ENCODE measurements at places on chromosomes 2 and 18.
A peak's percentile ranks its signal among the peaks of the same experiment; 100 is the strongest.

- no peak for DNase-seq
Measured at GRCh38 chr2:145851730-145852129, 1331.8 kb upstream of the ZEB2 start.

DNA sequence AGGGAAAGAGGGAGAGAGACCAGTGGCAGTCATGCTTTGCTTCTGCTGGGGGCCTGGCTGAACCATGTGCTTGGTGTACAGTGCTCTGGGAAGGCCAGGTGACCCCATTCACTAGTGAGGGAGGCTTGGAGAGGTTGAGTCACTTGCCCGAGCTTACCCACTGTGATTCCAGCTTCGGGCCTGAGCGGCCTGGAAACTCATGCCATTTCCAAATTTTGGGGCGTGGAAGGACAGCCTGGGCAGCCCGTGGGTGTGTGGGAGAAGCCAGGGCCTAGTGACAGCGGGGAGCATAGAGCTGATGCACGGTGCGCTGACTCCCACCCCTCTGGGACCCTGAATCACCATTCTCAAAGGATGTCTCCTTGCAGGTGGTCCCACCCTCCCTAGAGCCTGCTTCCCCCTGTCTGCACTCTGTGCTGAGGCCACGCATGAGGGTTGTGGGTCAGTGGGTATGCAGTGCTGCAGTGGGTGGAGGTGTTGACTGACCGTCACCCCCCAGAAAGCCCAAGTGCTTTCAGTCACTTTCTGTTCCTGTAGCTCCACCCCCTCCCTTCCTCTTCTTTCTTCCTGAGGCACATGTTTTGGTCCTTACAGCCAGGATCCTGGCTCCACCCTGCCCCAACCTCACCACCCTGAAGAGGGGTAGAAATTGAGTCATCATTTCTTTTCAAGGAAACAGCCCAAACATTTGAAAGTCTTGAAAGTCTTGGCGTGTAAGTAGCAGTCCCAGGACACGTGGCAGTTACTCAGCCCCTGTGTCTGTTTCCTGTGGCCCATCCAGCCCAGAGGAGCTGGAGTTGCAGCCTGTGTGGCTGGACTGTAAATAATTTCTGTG lies 69.3 kb upstream of the MCFD2 start:
- DNase-seq: no peak

GRCh38 chr2:56465491-56465890 lies 281.7 kb downstream of the CCDC85A start:
- no peak for DNase-seq

- DNase-seq: peak; percentile 30
Measured at GRCh38 chr18:13267431-13267873, 48.9 kb downstream of the LDLRAD4 start.

DNA sequence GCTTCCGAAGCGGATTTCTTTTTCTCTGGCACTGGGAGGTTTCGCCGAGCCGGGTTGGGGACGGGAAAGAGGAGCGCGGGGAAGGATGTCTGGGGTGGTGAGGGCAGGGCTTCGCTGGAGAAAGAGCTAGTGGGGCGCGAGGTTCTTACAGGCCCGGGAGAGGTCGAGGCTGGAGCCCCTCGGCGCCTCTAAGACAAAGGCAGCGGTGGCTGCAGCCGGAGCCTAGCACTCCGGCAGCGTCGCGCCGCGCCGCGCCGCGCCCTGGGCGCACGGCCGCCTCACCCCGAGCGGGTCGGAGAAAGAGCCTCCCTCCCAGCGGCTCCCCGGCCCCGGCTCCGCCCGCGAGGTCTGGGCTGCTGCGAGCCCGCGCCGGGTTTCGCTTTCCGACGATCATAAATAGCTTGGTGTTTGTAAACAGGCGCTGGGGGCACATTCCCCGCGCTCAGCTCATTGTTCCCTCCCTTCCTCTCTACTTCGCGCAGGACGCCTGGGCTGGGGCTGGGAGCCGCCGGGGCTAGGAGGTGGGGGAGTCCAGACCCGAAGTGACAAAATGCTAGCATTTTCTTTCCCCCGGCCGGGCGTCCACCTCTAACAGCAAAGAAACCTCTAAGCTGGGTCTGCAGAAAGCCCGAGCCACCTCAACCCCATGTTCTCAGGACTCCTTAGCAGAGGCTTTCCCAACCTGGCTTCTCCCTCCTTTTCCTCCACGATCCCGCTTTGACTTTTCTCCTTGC lies 813 bp upstream of the MEIS1 start:
- no peak for DNase-seq

GRCh38 chr2:53755121-53755520 lies 12.5 kb upstream of the CHAC2 start:
- no peak for DNase-seq

- DNase-seq: no peak
Measured at GRCh38 chr18:49894517-49895226, 81.3 kb upstream of the ACAA2 start.

DNA sequence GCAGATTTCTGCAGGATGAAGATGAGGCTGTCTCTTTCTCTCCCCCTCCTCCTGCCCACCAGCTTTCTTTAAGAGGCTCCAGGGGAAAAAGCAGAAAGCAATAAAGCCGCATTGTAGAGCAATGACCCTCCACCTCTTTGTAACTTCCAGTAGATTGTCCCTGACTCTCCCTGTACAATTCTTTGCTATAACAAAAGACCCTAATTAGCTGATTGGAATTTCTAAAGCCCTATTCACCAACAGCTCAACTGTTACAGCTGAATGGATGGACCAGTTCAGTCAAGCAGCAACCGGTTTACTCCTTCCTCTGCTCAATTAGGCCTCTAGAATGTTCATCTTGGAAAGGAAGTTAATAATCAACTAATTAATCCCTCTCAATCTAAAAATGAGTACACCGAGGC lies 301.0 kb downstream of the STK39 start:
- DNase-seq: no peak

- peak; percentile 47 for DNase-seq
Measured at GRCh38 chr2:98508709-98509066, 64.0 kb downstream of the INPP4A start.

- no peak for DNase-seq
Measured at GRCh38 chr2:20611077-20611843, 39.6 kb downstream of the HS1BP3 start.

DNA sequence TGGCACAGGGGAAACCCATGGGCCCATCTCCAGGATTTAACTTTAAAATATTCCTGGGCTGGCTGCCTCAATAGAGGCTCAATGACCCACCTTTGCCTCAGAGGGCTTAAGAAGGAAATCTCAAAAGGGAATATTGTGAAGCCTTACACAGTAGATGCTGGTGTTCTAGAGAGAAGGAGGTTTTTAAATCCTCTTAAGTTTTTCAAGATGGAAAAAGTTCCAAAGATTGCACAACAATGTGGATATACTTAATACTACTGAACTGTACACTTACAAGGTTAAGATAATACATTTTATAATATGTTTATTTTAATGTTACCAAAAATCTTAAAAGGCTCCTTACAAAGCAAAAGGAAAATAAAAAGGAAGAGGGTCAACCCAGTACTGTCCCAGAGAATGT lies 54.9 kb upstream of the LCLAT1 start:
- no peak for DNase-seq

DNA sequence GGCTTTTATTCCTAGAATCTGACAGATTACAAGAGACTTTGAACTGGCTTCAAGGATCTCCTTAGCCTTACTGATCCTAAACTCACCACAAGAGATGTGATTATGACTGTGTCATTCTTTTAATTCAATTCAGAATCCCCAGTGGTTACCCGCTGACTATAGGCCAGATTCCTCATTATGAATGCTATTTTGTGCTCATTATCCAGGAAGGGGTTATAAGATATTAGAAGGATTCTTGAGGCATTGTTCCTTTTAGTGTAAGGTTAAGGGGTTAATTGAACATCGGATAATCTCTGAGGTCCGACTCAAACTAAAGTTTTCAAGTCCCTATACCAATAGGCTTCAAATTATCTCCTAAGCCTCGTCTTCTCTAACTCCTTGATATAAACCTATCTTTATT lies 39.4 kb upstream of the TDRD15 start:
- DNase-seq: no peak

DNA sequence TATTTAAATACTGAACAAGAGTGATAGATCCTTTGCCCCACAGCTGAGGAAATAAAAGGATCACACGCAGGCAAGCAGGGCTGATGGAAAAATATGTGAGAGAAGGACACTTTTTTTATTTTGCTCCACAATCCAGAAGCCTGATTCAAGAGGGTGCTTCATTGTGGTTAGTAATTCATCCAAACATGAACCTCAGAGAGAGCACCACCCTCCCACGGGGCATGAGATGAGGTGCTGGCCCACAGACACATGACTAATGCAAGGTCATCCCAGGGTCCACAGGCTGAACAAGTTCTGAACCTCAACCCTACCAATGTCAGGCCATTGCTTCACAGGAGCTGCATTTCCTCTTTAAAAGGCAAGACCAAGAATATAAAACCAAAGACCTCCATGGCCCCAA lies 239.6 kb downstream of the MREG start:
- no peak for DNase-seq

DNA sequence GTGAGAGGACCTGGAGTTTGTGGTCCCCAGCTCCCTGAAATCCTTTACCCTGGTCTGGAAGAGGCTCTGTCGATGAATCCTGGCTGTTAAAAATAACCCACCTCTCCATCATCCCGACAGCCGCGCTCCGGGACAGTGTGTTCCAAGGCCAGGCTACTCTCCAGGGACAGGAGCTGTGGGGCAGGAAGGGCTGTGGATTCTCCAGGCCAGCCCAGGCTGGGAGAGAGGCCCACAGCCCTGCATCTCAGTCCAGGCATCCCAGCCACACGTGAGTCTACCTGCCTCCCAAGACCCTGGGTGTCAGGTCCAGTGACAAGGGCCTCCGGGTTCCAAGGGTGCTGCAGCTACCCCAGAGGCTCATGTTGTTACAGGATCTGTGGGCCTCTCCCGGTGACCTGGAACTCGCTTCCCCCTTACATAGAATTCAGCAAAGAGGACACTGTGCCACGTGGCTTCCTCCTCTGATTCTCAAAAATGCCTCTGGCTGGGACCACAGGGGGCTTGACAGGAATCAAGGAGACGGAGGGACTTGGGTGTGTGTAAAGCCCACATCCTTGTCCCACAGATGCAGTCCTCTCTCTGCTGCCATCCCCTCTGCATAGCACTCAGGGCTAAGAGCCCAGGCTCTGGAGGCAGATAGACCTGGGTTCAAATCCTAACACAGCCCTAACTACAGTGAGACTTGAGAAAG lies 17.3 kb downstream of the ADRA2B start:
- no peak for DNase-seq

- no peak for DNase-seq
Measured at GRCh38 chr2:111182121-111182520, 61.4 kb downstream of the BCL2L11 start.

GRCh38 chr2:146817613-146818012 lies 1027.2 kb upstream of the ACVR2A start:
- DNase-seq: no peak

GRCh38 chr18:63363951-63364350 lies 3.1 kb downstream of the KDSR start:
- no peak for DNase-seq

- no peak for DNase-seq
Measured at GRCh38 chr2:20201671-20202070, 23.3 kb downstream of the SDC1 start.
